ENCODE measurements at places on chromosomes 2 and 18.

GRCh38 chr2:54572262-54572635 is 116.1 kb downstream of the SPTBN1 start:
- no peak for DNase-seq

GRCh38 chr18:52343138-52343537 is 3.1 kb downstream of the DCC start:
- DNase-seq: peak; percentile 15

- no peak for DNase-seq
These were observed 468.2 kb upstream of the POU3F3 start for GRCh38 chr2:104385743-104386142.

- DNase-seq: no peak
These were observed 46.4 kb downstream of the STK25 start for GRCh38 chr2:241461693-241462677.

DNA sequence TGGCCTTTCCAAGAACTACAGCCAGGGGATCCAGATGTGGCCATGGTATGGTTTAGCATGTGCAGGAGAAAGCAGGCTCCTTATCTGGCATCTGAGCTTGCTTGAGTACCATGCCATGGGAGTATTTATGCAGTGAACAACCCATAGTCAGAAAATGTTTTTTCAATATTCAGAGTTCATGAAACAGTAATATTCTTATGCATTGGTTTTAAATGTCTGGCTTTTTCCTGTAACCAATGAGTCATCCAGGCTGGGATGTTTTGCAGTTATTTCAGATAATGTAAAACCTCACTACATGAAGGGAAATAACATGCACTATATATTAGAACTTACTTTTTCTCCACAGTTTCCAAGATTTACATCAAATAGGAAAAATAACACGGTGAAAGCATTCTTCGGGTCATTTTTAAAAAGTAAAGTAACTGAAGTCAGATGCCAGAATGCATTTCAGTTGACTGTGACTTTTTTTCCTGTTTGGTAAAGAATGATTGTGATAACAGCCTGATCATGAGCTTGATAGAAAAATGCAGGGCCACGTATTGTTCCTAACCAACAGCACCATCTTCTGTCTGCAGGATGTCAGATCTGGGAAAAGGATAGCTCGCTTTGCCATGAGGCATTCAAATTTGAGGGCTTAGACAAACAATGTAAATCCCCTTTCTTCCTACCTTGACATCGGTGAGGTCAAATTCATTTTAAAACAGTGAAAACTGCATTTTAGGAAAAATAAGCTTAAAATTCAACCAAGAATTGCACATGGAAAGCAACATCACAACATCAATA is 152.8 kb downstream of the DSC3 start:
- no peak for DNase-seq

DNA sequence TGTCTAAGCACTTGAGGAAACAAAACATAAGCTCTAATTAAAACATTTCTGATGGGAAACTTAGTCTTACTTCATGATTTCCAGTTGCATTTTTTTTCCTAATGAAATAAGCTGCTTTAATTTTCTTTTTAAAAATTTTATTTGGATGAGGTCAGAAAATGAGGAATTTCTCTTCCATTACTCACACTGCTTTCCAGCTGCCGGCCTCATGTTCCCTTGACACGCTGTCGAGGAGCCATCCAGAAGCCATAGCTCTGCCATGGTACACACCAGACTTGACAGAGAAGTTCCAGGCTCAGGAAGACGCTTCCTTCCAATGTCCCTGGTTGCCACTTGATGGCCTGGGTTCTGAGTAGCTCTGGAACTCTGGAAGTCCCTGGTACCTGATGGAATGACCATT is 12.1 kb upstream of the MAPRE2 start:
- no peak for DNase-seq

- DNase-seq: no peak
These were observed 118.5 kb upstream of the COL5A2 start for GRCh38 chr2:189298038-189298437.

DNA sequence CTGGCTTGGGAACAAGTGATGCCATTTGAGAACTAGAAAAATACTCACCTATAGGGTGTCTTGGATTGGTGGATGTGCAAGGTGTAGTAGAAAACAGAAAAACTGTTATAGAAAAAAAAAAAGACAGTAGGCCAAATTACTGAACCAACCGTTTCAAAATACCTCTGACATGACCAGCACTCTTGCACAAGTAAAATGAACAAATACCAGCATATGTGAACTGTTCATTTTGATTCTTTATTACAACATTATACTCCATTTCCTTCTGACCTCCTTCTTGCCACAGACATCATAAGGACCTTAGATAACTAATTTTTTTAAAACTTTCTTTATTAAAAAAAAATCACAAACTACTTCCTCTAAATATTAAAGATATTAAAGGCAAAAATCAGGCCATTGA is 125.5 kb downstream of the ATAD2B start:
- DNase-seq: no peak

DNA sequence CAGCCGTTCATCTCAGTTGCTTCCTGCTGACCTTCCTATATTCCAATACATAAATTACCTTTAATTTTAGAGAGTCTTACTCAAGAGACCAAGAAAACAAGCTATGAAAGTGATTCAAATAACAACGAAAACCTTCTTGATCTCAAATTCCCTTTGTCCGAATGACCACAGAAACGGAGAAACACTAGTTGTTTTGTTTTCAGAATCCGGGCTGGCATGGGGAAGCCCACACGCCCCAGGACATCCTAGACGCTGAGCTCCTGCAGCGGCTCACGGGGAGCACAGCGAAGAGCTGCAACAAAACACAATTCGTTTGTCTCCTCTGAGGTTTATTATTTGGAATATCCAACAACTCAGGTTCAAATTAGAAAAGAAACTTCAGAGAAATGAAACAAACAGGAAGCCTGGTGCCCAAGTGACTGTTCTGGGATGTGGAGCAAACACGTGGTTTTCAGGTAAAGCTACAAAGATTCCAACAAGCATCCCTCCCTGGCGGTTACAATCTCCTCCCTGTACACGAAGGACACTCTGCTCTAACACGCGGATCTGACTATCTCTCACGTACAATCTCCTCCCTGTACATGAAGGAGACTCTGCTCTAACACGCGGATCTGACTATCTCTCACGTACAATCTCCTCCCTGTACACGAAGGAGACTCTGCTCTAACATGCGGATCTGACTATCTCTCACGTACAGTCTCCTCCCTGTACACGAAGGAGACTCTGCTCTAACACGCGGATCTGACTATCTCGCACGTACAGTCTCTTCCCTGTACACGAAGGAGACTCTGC is 237.5 kb downstream of the TWIST2 start:
- no peak for DNase-seq

DNA sequence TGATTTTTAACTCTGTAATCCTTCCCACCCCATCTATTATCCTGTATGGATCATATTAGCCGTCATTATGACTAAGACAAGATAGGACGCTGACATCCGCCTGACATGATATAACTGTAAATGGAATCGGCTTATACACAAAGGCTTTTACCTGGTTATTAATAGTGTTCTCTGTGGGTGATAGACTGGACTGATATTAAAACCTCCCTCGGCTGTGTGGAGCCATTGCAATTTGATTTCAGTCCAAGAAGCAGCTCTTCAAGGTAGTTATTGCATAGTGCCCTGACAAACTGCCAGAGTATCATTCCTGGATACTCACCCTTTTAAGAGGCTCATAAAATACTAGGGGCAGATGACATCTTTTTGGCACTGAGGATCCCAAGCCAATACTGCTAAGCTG is 226.1 kb upstream of the HNRNPA3 start:
- no peak for DNase-seq

- DNase-seq: no peak
These were observed 65.9 kb upstream of the RAB27B start for GRCh38 chr18:54762386-54762785.

GRCh38 chr2:121211689-121212151 is 73.3 kb downstream of the TFCP2L1 start:
- DNase-seq: no peak

- DNase-seq: no peak
These were observed 60.9 kb upstream of the MMADHC start for GRCh38 chr2:149648282-149649030.

GRCh38 chr2:42881732-42882131 is 89.3 kb upstream of the HAAO start:
- DNase-seq: no peak

GRCh38 chr2:180314086-180314485 is 307.0 kb upstream of the CWC22 start:
- no peak for DNase-seq

GRCh38 chr18:48905513-48905912 is 45.3 kb downstream of the SMAD7 start:
- no peak for DNase-seq

DNA sequence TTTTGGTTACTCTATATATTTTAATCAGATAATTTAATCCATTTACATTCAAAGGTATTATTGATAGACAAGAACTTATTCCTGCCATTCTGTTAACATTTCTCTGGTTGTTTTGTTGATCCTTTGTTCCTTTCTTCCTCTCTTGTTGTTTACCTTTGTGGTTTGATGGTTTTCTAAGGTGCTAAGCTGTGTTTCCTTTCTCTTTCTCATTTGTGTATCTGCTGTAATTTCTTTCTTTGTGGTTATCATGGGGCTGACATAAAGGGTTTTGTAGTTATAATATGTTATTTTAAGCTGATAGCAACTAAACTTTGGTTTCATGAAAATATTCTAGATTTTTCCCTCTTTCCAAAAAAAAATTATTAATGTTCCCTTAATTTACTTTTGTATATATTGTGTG is 179.2 kb downstream of the NDUFA10 start:
- DNase-seq: no peak

DNA sequence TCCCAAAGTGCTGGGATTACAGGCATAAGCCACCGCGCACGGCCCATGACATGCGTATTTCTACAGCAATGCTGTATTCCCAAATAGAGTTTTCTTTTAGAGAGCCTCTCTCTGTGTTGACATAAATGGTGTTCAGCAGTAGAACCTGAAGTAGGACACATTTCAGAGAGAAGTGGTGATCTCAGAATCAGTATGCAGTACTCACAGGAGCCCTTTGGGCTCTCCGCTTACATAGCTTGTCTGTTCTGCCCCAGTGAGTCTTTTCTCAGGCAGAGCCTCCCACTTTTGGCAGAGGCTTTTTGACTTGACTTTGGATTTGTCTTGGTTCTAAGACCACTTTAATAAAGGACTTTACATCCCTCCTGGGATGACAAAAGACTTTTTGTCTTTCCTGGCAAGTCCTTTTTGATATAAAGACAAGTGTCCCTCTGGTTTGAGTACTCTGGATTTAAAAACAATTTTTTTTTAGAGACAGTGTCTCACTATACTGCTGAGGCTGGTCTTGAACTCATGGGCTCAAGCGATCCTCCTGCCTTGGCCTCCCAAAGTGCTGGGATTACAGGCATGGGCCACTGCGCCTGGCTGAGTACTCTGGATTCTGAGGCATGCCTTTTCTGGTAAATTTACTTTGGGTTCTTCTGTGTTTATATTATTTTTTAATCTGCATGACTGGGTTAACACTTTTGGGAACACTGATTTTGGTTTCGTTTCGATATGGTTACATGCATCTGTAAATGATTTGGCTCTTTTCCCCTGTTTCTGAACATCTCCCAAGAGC is 113.3 kb downstream of the SMAD2 start:
- no peak for DNase-seq

GRCh38 chr2:185145316-185146121 is 547.2 kb downstream of the ZNF804A start:
- DNase-seq: no peak

DNA sequence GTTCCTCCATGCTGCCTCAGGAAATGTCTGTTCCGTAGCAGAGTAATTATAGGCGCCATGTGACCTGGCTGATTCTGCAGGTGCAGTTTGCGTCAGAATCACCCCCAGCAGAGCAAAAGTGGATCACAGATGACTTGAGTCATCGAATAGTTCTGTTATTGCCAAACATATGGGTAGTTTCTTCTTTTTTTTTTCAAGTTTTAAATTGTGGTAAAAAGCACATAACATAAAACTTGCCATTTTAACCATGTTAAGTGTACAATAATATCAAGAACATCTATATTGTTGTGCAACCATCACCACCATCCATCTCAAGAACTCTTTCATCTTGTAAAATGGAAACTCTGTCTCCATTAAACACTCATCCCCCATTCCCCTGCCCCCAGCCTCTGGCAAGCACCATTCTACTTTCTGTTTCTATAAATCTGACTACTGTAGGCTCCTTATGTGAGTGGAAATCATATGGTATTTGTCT is 177.7 kb upstream of the TWIST2 start:
- DNase-seq: no peak

DNA sequence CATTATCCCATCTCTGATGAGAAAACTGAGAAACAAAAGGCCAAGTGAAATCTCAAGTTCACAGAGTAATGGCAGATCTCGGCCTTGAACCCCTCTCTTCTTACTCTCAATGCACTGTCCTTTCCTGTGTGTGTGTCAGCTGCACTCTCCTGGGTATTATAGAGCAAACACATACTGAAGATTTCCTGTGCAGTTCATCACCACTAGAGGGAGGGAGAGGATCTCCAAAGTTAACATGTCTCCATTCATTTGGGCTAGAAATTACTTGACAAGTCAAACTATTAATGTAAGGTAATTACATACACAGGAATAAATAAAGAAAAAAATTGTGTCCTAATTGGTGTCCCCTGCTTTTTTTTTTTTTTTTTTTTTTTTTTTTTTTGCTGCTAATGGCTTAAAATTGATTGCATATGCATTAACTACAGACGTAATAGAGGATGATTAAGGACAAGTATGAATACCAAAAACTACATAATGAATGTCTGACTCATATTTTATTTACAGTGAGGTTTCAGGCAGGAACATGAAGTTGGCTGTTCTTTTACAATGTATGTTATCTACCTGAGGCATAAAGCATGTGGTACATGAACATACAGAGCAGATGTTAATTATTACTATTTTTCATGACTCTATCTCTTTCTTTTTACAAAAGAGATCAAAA is 269.2 kb downstream of the NYAP2 start:
- peak; percentile 23 for DNase-seq

GRCh38 chr2:236608188-236608525 is 38.5 kb downstream of the ACKR3 start:
- no peak for DNase-seq

DNA sequence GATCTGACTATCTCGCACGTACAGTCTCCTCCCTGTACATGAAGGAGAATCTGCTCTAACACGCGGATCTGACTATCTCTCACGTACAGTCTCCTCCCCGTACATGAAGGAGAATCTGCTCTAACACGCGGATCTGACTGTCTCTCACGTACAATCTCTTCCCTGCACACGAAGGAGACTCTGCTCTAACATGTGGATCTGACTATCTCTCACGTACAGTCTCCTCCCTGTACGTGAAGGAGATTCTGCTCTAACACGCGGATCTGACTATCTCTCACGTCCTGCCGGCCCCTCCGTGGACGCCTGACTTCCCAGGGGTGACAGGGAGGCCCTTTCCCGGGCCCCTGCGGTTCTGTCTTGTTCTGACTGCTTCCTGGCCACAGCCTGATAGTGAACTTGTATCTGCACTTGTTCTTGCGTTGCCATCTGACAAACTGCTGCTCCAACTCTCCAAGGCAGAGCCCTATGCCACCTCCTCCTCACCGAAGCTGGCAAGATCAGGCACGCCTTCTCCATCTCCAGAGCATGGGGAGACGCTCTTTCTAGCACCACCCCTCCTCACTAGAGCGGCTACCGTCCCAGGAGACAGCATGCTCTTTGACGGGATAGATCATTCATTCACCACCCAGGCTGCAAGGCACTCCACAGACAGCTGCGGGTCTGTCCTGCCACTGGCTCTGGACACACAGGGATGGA is 238.6 kb downstream of the TWIST2 start:
- no peak for DNase-seq

All from HuH-7 (cell line).